ENCODE measurements at places on chromosomes 11 and 22.

GRCh38 chr22:49291169-49291568 lies 536.5 kb downstream of the BRD1 start:
- no peak for DNase-seq

DNA sequence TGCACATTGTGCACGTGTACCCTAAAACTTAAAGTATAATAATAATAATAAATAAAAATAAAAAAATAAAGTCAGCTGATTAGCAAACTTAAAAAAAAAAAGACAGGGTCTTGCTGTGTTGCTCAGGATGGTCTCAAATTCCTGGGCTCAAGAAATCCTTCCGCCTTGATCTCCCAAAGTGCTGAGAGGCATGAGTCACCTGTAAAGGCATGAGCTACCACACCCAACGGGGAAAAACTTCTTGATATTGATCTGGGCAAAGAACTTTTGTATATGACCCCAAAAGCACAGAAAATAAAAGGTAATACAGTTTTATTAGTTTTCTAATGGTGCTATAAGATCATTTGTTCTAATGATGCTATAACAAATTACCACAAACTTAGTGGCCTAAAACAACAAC lies 46.1 kb downstream of the ENTHD1 start:
- no peak for DNase-seq

- no peak for DNase-seq
These were observed 1949.4 kb upstream of the RAG2 start for GRCh38 chr11:38547462-38547861.

- DNase-seq, result no peak
These were observed 75.8 kb downstream of the CCDC34 start for GRCh38 chr11:27287205-27287604.

DNA sequence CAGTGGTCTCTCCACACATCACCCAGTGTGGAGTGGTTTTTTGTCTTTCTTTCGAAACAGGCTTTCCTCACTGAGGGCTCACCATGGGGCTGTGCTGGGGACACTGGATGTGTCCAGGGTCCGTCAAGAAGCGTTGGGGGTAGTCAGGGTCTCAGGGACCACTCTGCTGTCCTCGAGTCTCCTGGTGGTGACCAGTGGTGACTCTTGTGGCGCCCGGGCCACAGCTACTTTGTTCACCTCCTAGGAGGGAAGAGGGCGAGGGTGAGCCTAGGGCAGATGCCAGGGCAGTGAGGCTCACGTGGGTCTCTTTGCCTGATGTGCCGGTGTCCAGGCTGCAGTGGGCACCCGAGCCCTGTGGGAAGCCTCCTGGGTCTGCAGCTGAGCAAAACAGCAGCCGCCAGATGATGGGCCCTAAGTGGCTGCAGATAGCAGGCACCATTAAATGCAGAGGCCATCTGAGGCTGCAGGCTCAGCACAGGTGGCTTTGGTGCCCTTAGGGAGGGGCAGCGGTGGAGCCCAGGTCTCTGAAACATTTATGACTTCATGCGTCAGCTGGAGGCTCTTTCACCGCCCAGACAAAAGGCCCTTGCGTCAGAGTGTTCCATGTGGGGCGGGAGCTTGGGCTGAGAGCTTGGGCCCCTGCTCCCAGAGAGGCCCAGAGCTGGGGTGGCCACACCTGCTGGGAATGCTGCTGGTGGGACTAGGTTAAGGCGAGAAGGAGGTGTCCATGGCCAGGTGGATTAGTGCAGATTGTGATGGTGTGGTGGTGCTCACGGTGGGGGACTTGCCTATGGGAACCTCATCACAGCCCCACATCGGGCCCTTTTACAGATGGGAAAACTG lies 29.5 kb downstream of the KCNQ1 start:
- DNase-seq, result no peak

DNA sequence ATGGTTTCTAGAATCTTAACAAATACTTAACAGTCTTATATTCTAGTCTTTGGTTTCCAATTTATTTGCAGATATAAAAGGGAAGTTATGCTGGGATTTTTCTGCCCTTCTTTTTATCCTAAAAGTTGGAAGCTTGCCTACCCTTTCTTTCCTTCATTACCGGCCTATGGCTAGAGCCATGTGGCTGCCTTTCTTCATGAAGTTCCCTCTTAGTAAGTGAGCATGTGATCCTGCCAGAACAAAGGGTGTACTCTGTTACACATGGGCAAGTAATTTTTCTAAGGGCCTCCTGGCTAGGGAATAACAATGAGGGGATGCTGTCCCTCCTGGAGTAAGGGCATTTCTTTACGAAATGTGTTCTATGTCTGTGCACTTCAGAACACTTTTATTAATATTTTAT lies 252.1 kb upstream of the PITPNB start:
- DNase-seq, result no peak

DNA sequence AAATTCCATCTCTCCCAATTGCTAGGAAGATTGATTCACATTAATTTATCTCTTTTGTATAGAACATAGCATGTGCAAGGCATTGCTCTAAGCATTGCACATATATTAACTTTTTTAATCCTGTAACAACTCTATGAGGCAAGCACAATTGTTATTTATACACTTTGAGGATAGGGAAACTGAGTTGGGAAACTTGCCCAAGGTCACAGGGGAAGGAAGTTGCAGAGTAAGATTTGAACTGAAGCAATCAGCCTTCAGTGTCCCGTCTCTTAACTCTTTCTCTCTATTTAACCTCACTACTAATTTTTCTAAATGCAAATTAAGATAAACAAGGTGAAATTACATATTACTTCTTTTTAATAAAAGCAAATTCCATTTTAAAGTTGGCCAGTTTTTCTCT lies 22.2 kb downstream of the OR56B4 start:
- DNase-seq, result no peak
